Epithelial cell of proximal tubule (primary cell): ENCODE measurements at places on chromosomes 11 and 22. TPM values are rescaled to one million over a fixed set of nuclear protein-coding genes. Genes with fewer than 3 reads are reported as not detected.

Gene HTR3A
- 0.17 and 0.29 TPM in 2 replicates for total RNA-seq

Gene CNTN5
- not detected in 2 replicates for total RNA-seq

Gene MPZL3
- 6.1 and 7.4 TPM in 2 replicates for total RNA-seq

Gene AMOTL1
- total RNA-seq, result 26.0 and 31.8 TPM in 2 replicates

Gene P4HA3
- total RNA-seq, result 0.51 and 0.81 TPM in 2 replicates

Gene OR4A47
- 0.14 TPM in 1 of 2 replicates, not detected in the other for total RNA-seq

Gene NUP50
- 60.8 and 78.2 TPM in 2 replicates for total RNA-seq

Gene C22orf15
- 0.36 and 2.1 TPM in 2 replicates for total RNA-seq

Gene INS
- total RNA-seq, result not detected in 2 replicates

Gene MYOD1
- not detected in 2 replicates for total RNA-seq

Gene FGF3
- total RNA-seq, result not detected in 2 replicates

Gene KCNA4
- total RNA-seq, result not detected in 2 replicates

Gene EXT2
- 124 and 140 TPM in 2 replicates for total RNA-seq

Gene DCHS1
- 1.2 and 1.8 TPM in 2 replicates for total RNA-seq

Gene IL18
- 31.3 and 48.5 TPM in 2 replicates for total RNA-seq

Gene MRGPRE
- not detected in 2 replicates for total RNA-seq

Gene TMPRSS4
- total RNA-seq, result 13.3 and 26.6 TPM in 2 replicates

Gene GRK3
- total RNA-seq, result 2.0 and 3.0 TPM in 2 replicates

Gene SNRPD3
- 219 and 256 TPM in 2 replicates for total RNA-seq

Gene ZNF280B
- total RNA-seq, result 2.4 and 3.3 TPM in 2 replicates

Gene ALDH3B1
- 3.9 and 4.4 TPM in 2 replicates for total RNA-seq

Gene GGTLC2
- total RNA-seq, result 0.80 TPM in 1 of 2 replicates, not detected in the other

Gene PRG3
- total RNA-seq, result not detected in 2 replicates

Gene CABP2
- total RNA-seq, result not detected in 2 replicates

Gene BTBD18
- total RNA-seq, result not detected in 2 replicates

Gene DDI1
- total RNA-seq, result not detected in 2 replicates

Gene OR6M1
- not detected in 2 replicates for total RNA-seq
